ENCODE measurements at places on chromosomes 2 and 18.

- DNase-seq = no peak
Observed at GRCh38 chr2:195741191-195741590, 84.2 kb downstream of the SLC39A10 start.

DNA sequence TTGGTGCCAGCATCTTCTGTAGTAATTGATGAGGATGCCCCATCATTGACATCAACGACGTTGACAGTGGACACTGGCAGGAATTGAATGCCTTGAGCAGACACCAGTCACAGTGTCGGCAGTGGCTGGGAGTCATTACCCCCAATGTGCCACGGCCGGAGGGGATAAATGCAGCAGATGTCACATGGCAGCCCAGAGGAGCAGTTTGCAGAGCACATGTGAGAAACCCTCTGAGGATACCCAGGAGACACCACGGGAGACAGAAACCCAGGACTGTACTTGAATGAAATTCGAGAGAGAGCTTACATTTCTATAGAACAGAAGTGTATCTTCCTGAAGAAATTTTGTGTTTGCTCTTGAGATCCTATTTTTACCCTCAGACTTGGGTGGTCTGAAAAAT lies 409.1 kb upstream of the TNP1 start:
- no peak for DNase-seq

GRCh38 chr2:160394153-160394552 lies 99.5 kb downstream of the RBMS1 start:
- no peak for DNase-seq

GRCh38 chr2:24220554-24221291 lies 45.9 kb downstream of the FAM228A start:
- no peak for DNase-seq

DNA sequence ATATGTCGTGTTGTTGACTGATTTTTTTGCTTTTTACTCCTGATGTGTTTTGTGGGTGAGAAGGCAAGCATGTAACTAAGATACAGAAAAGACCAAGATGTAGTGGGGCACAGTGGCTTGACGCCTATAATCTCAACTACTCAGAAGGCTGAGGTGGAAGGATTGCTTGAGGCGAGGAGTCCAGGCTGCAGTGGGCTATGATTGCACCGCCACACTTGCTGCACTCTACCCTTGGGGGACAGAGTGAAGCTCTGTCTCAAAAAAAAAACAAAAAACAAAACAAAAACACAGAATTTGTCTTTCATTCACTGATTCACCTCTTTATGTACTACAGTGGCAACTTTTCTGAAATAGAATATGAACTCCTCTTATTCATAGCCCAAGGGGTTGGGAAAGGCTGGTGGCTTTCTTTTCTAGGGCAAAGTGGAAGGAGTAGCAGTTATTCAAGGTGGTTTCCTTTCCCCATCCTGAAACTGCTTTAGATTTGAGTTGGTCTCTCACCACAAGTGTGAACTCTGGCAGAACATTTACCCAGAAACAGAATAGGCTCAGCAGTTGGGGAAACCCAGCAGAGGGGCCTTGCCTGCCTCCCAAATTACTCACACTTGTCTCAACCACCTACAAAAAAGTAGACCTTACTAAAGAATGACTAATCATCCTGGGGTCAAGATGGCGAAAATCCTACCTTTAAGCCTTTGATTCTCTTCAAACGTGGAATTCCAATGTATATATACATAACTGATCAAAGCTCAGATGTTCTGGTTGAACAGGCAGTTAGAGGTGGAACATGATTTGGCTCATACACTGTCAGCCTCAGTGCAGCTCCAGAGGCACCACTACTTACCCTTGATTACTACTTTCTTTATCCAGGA lies 6.5 kb downstream of the TANK start:
- no peak for DNase-seq

- DNase-seq = no peak
Observed at GRCh38 chr2:46564811-46565241, 85.5 kb downstream of the TMEM247 start.

DNA sequence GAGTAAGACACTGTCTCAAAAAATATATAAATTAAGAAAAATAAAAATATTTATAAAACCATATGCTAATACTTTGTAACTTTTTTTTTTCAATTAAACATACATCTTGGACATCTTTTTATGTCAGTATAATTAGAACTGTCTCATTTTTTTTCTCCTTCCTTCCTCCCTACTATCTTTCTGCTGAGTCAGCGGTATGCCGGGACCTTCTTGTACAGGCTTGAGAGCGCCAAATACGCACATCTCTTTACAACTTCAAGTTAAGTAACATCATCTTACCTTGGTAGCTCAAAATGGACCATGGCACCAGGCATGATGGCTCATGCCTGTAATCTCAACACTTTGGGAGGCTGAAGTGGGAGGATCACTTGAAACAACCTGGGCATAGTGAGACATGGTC lies 153.4 kb downstream of the FAM161A start:
- no peak for DNase-seq

DNA sequence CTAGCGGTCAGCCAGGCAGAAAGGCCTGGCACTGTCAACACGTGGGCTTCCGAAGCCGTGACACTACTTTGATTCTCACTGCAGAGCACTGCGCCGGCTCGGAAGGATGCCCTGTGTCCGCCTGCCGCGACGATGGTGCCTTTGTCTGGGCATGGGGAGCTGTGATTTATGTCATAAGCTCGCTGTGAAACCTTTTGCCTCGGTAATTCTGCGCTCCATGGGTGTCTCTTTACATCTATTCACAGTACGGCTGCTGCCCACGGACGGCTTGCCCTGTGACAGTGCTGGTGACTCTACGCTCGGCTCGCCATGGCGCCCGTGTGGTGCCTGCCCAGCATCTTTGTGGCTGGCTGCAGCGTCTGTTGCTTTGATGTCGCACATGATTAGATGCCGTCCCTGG lies 43.1 kb upstream of the GBX2 start:
- no peak for DNase-seq

- no peak for DNase-seq
Observed at GRCh38 chr2:47038656-47039488, 116.2 kb downstream of the STPG4 start.

All from transverse colon (tissue), 4 donors.